Left cardiac atrium (tissue), 4 donors: ENCODE measurements at places on chromosomes 12 and 14. TPM values are rescaled to one million over a fixed set of nuclear protein-coding genes. Genes with fewer than 3 reads are reported as not detected.
A peak's percentile ranks its signal among the peaks of the same experiment; 100 is the strongest.

Gene C12orf75
- 4.8 TPM for total RNA-seq

Gene ADSS1
- total RNA-seq = 102 TPM

GRCh38 chr12:105721891-105722290 lies 391.4 kb downstream of the C12orf75 start:
- DNase-seq = no peak

DNA sequence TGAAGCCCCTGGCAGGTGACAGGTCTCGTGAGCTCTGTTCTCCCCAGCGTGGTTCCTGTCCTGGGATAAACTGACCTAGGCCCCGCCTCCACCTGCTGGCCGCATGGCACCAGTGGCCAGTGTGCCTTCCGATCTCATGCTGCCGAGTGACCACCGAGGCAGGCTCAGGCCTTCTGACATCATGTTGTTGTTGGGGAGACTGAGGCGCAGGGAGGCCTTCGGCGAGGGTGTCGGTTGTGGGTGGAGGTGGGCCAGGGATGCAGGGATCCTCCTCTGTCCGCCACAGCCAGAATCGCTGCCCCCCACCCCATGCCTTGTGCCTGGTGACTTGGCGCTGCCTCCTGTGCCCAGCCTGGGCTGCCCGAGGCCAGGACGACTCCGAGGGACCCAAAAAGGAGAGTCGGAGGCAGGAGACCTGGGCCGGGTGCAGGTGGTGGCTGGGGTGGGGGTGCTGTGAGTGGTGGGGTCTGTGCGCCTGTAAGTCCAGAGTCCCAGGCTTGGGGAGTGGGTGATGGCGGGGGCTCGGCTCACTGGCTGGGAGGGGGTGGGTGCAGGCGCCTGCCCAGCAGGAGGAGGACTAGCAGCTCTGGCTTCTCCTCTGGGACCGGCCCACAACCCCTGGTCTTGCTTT lies 24.3 kb downstream of the ASPG start:
- peak; percentile 11 for DNase-seq

- DNase-seq = no peak
Observed at GRCh38 chr12:73629893-73630831, 907.5 kb upstream of the ATXN7L3B start.

GRCh38 chr14:75661499-75661814 lies 411 bp downstream of the TTLL5 start:
- DNase-seq = no peak

DNA sequence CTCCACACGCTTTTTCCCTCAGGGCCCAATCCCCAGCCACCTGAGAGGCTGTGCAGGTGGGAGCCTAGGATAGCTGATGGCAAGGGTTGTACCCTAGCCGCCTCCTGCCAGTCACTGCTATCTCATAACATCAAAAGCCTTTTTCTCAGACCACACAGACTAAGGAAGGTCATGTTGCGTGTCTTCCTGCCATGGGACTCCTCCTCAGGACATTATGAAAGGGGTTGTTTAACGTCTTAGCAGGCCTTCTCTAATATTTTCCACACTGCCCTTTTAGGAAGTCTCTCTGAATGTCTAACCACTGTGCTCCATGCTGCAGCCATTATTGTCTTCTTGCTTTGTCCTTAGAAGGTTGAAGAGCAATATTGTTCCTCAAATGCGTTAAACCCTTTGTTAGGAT lies 7.6 kb upstream of the SMUG1 start:
- DNase-seq = no peak

DNA sequence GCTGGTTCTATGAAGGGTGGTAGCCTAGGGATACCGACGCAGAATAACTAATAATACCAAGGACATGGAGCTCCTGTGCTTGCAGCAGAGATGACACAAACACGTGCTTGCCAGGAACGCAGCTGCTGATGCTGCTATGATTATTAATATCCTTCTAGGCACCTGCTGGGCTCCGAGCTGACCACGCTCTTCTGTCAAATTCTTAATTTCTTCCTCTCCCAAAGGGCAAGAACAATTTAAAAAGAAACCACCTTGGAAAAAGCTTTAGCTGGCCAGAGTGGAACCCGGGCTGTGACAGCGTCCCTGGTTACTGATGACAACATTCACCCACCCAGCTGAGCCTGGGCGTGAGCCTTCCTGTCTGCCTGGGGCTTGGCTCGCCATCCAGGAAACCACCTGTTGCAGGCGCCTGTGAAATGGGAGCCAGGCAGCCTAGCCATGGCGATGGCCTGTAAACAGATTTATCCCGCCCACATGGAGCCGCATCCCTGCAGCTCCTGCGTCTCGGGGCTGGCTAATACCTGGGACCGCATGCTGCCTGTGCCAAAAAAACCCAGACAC lies 28.8 kb downstream of the CLMN start:
- DNase-seq = no peak

DNA sequence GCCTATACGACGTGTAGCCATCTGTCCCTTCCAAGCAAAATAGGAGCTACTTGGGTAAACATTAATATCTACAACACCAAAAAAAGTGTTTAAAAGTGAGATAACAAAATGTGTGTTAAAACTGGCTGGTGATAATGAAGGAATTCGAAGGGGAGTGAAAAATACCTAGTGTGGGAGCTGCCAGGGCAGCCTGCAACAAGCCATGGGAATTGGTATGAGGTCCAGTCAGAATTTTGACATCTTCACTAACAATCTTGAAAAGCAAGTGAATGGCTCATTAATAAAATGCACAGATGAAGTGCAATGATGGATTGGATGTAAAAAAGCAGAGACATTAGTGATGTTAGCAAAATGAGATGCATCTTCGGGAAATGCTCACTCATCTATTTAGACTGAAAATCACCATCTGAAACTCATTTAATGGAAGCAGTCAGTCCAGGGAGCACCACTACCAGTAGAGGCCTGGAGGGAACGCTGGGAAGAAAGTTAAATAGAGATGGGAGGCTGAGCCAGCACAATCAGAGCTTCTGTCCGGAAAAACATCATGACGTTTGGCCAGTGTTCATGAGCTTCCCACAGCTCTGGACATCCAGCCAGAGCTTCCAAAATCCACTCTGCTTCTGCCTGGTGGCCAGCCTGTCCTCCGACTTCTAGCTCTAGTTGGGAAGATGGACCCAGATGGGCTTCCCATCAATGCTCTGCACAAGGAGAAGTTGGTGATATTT lies 405.0 kb upstream of the TMTC1 start:
- DNase-seq = no peak

GRCh38 chr12:40745386-40745785 lies 53.1 kb downstream of the CNTN1 start:
- no peak for DNase-seq

Gene DPF3
- 18.9 TPM for total RNA-seq

DNA sequence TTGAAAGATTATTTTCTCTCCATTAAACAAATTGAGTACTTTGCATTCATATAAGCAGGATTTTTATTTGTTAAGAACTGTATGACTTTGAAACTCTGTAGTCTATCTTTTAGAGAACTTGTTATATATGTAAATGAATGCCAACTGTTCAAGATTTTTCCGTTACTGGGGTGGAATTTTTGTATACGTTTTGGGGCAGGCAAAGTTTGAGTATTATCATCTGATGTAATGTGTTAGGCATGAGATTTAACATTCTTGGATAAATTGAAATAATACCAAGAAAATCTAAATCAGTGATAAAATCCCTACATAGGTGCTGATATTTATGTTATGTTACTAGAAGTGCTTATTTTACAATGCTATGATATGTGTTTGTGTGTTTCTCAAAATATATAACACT lies 8.4 kb downstream of the CNOT2 start:
- no peak for DNase-seq

DNA sequence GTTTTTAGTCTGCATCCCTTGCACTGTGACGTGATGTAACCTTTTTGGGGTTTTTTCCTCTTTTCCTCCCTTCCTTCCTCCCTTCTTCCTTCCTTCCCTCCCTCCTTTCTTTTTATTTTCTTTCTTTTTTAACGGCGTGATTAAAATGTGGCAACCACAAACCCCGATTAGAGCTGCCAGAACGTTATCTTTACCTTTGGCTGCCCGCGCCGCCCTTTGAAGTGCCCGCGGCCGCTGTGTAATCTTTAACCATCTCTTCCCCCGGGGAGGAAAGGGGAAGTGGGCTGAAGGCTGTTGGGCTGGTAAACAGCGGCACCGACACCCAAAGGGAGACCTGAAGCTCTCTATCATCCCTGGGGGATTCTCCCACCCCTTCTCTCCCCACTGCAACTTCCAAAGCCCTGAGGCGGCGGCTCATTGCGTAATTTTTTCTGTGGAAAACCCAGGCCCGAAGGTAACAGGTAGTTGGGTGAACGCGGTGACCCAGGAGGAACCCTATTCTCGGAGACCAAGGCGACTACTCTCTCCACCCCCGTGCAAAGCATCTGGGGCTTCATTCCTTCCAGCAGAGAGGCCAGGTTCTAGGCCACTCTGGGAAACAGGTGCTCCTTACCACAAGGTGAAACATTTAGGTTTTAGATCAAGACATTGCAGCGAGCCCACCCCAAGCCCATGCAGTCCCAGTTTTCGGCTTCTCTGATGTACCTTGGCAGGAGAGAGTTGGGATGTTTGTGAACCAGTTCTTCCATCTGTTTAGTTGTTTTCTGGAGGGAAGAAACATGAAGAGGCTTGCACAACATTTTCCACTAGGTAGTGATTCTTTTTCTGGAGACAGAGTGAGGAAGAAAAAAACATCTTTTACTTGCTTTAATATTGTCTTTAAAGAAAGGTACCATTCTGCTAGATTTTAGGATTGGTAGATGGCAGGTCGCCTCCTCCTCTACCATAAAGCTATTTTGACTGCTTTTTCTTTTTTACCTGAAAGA lies 1.5 kb downstream of the LGR5 start:
- DNase-seq = no peak

GRCh38 chr12:23259558-23259957 lies 634.6 kb downstream of the ETNK1 start:
- DNase-seq = no peak

DNA sequence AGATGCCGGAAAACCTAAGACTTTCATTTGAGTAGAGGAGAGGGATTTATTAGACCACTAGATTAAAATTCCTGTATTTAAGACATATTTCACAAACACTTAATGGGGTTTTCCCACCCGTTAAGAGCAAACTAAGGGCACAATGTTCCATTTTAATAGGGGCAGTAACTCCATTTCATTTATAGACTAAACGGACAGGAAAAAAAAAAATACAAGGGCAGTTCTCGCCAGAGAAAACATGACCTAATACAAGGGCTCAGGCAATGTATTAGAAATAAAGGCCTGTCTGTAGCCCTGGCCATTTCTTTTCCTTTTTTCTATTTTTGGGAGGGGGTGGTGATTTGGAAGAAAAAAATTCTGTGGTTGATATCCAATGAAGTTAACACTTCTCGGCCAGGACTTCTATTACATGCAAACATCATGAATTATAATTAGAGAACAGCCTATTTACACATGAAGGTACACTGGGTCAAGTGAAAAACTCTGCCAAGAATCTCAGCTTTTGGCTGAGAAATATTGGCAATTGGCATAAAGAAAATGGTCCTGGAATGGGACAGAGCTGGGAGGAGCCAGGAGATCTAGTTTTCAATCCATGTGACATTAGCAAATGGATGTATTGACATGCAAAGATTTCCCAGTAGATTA lies 641.1 kb upstream of the TBX3 start:
- DNase-seq = no peak

Gene RNU4-1
- total RNA-seq = 6,779 TPM

Gene TMPRSS12
- not detected for total RNA-seq

GRCh38 chr14:62673014-62673755 lies 372.1 kb downstream of the KCNH5 start:
- DNase-seq = no peak

DNA sequence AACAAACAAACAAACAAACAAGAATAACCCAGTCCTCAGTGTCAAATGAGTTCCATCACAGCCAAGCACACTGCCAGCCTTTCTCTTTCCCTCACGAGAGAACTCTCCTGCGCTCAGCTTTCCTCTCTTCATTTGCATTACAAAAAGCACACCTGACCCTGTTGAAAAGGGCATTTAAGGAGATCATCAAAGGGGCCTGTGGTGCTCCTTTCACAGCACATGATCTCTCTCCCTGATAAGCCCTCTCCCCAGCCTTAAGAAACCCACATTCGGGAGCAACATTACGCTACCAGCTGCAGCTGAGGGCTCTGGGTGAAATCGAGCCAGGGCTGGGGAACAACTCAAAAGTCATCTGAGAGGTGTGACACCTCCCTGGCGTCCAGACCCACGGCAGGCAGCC lies 165.6 kb upstream of the TMCC3 start:
- no peak for DNase-seq

Gene DNAH10
- 0.03 TPM for total RNA-seq

GRCh38 chr14:90796329-90796728 lies 19.9 kb downstream of the TTC7B start:
- no peak for DNase-seq

Gene LHX5
- not detected for total RNA-seq

Gene C12orf50
- total RNA-seq = not detected

Gene SMCO2
- total RNA-seq = not detected

GRCh38 chr12:57724936-57725740 lies 13.4 kb downstream of the AGAP2 start:
- DNase-seq = no peak

GRCh38 chr14:79098324-79098723 lies 928.2 kb downstream of the NRXN3 start:
- no peak for DNase-seq

GRCh38 chr14:67280506-67280905 lies 39.3 kb downstream of the PALS1 start:
- DNase-seq = no peak

- peak; percentile 75 for DNase-seq
Observed at GRCh38 chr12:131832321-131833231, 4.4 kb downstream of the MMP17 start.

DNA sequence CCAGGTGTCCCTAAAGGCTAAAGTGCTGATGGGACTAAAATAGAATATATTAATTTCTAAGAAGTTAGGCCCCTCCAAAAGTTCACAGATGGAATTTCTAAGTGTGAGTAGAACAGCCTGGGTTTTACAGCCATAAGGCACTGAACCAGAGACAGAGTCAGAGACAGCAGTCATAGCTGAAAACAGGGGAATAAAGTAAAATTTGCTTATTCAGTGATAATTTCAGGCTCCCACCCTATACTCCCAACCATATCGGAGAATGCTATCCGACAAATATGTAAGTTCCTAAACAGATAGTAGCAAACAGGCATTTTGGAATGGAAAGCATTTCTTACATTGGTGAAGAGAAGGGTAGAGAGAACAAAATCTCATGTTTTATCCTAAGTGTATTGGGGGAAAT lies 45.3 kb downstream of the NAA25 start:
- DNase-seq = no peak

GRCh38 chr12:29216797-29217575 lies 67.9 kb downstream of the FAR2 start:
- no peak for DNase-seq

DNA sequence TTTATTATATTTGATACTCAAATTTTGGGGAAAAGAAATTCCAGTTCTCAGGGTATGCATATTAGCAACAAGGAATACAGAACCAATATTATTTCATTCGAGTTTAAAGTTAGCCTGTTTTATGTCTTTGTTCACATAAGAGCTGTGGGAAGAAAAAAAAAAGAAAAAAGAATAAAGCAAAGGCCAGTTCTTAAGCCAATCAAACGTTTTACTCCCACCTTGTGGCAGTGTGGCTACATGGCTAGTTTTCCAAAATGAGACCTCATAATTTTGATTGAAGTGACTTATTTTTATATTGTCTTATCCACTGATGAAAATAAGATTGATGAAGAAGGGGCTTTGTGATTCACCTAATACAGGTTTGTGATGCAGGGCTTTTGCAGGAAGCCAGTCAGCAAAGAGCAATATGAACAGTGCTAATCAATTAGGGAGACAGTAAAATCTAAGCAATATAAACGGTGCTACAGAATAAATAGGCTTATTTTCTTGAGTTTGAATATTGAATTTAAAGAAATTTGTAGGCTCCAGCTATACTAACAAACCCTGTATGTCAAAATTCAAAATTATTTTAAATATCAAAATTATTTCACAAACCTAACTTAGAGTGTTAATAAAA lies 624.1 kb upstream of the FOXG1 start:
- DNase-seq = no peak

Gene A2M
- 634 TPM for total RNA-seq

Gene HOXC12
- total RNA-seq = not detected
